ENCODE measurements at places on chromosomes 12 and 14. TPM values are rescaled to one million over a fixed set of nuclear protein-coding genes. Genes with fewer than 3 reads are reported as not detected.

The SETD1B gene
- total RNA-seq: 18.4 TPM

GRCh38 chr12:96064966-96065365 is 29.6 kb upstream of the LTA4H start:
- H3K27me3 ChIP-seq: no peaks in the 10 kb centered on the region
- no peak for DNase-seq
- no peaks in the 10 kb centered on the region for H3K4me1 ChIP-seq
- H3K36me3 ChIP-seq: no peaks in the 10 kb centered on the region
- H3K4me3 ChIP-seq: no peak overlapping the region
- no peak overlapping the region for H3K27ac ChIP-seq

GRCh38 chr14:89429199-89430181 is 12.5 kb upstream of the FOXN3 start:
- H3K4me1 ChIP-seq: peaks cover 19% of the 10 kb centered on the region
- DNase-seq: no peak
- H3K27ac ChIP-seq: peak overlapping the region; percentile 71
- H3K36me3 ChIP-seq: no peaks in the 10 kb centered on the region
- peak overlapping the region; percentile 43 for H3K4me3 ChIP-seq

- H3K27ac ChIP-seq: no peak overlapping the region
- no peaks in the 10 kb centered on the region for H3K36me3 ChIP-seq
- DNase-seq: no peak
- H3K27me3 ChIP-seq: no peaks in the 10 kb centered on the region
- H3K4me1 ChIP-seq: no peaks in the 10 kb centered on the region
Observed at GRCh38 chr12:58548801-58549200, 371.5 kb downstream of the LRIG3 start.

DNA sequence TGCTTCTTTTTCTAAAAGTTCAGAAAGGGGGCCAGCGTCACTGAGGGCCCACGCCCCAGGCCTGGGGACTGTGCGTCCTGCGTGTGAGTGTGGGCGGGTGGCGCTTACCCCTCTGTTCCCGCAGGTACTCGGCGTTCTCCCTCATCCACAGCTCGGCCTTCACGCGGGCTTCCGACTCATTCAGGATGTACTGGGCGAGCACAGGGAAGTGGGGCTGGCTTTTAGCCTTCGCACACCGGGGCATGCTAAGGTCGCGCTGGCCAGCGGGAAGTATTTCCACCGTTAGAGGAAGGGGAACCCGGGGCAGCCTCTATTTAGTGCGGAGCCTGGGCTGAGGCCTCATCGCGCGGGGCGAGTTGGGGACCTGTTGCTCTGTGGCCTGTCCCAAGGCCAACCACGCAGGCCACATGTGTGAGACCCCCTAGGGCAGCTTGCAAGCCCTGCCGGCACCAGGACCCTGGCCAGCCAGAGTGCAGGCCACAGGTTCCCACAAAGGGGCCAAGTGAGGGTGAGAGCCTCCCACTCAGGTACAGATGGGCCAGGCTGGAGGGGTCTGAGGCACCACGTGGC is 29.2 kb upstream of the BTBD6 start:
- no peak overlapping the region for H3K4me3 ChIP-seq
- no peak for DNase-seq
- H3K36me3 ChIP-seq: peaks cover 48% of the 10 kb centered on the region
- no peaks in the 10 kb centered on the region for H3K4me1 ChIP-seq

DNA sequence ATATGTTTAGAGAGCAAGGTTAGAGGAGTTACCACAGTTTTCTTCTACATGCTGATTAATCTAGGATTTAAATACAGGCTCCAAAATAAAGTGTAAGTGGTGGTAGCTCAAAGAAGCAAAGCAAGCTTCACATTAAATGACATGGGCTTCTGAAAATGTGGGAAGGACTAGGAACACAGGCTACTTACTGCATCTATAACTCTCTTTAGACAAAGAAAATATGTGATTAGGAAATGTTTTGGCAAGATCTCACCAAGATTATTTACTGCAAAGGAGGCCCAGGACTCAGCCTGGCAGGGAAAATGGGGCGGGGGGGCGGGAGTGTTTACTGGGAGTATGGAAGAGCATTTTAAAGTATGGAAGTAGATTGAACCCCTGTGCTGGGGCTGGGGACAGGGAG is 39.4 kb downstream of the ETV6 start:
- H3K27me3 ChIP-seq: no peaks in the 10 kb centered on the region
- DNase-seq: no peak
- no peak overlapping the region for H3K27ac ChIP-seq
- H3K4me3 ChIP-seq: no peak overlapping the region

GRCh38 chr14:97771340-97772045 is 974.3 kb downstream of the VRK1 start:
- H3K36me3 ChIP-seq: no peaks in the 10 kb centered on the region
- no peak for DNase-seq
- no peaks in the 10 kb centered on the region for H3K4me1 ChIP-seq
